ENCODE measurements at places on chromosomes 5 and 9.

DNA sequence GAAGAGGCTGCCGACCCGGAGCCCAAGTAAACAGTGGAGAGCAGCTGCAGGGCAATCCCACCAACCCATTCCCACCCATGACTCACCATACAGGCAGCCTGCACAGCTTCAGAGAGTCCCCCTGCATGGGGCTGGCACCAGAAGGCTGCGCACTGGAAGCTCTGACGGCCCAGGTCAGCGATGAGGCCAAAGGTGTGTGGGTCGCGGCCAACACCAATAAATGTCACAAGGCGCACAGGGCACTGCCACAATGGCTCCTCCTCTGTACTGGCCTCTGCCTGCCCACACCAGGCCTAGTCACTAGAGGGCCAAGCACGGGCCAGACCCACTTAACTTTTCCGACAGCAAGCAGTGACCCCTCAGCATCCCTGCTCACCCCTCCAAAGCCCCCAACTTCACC, 3.0 kb upstream of the SRA1 start:
- no peak for DNase-seq

GRCh38 chr5:16455668-16456067, 9.9 kb downstream of the ZNF622 start:
- no peak for DNase-seq

GRCh38 chr5:4901924-4902323, 238.2 kb upstream of the ADAMTS16 start:
- DNase-seq = no peak

DNA sequence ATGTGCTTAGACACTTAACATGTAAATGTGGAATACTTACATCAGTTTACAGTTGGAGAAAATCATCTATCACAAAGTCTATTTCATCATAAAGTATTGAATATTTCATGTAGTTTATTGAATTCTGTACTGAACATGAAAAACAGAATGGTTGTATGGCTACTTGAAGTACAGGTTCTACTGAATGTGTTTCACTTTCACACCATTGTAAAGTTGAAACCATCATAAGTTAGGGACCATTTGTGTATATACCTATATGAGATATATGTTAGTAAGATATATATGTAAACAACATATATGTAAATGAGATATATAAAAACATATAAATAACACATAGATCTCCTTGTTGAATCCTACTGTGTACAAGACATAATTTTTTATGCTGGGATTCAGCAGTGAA, 63.0 kb upstream of the TAF11L2 start:
- no peak for DNase-seq

GRCh38 chr5:53167836-53168235, 58.3 kb upstream of the MOCS2 start:
- no peak for DNase-seq

DNA sequence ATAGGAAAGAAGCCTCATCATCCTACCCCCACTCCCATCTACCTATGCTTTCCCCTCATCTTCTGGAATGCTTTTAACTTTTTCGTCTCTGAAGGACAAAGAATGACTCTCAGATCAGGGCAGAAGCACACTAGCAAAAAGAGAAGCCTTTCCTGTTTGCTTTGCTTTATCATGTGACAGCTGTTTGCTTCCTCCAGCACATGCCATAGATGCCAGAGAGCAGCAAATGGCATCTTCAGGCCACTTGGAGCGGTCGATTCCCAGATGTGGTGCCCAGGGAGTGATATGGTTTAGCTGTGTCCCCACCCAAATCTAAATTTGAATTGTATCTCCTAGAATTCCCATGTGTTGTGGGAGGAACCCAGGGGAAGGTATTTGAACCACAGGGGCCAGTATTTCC, 294.8 kb downstream of the GADD45G start:
- DNase-seq = no peak

GRCh38 chr9:4397917-4398316, 92.4 kb upstream of the SLC1A1 start:
- no peak for DNase-seq

DNA sequence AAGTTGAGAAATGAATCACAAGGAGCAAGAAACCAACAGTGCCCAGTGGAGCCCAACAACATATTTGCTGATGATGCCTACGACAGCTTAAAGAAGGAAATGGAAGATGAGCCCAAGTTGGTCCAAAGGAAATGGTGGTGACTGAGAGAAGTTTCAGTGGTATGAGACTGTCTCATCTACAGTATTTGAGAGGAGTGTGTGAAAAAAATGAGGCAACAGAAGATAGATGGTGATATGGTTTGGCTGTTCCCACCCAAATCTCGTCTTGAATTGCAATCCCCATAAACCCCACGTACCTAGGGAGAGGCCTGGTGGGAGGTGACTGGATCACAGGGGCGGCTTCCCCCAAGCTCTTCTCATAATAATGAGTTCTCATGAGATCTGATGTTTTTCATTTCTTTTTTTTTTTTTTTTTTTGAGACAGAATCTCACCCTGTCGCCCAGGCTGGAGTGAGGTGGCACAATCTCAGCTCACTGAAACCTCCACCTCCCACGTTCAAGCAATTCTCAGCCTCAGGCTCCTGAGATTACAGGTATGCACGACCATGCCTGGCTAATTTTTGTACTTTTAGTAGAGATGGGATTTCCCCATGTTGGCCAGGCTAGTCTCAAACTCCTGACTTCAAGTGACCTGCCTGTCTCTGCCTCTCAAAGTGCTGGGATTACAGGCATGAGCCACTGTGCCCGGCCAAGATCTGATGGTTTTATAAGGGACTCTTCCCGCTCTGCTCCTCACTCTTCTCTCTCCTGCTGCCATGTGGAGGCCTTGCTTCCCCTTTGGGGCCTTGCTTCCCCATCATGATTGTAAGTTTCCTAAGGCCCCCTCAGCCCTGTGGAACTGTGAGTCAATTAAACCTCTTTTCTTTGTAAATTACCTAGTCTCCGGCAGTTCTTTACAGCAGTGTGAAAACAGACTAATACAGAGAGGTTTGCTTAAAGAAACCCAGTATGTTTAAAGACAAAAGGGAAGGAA, 30.2 kb downstream of the EFCAB9 start:
- no peak for DNase-seq

Data from T follicular helper cell (primary cell).